ENCODE measurements at places on chromosomes 4 and X.

DNA sequence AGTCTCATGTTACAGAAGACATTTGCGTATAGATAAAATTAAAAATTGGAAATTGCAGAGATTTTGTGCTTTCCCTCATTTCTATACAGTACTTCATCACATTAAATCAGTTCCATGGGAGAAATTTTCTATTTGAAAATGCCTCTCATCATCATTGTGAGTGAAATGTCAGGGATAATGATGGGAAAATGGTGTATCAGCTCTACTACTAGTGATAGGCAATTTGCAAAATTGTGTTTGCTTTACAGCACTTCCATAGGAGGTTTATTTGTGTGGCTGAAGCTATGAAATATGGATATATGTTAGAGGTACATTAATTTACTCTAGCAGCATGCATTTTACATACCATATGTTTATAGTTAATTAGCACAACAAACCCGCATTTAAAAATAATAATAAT, 21.0 kb upstream of the ANAPC4 start:
- no peak for DNase-seq

GRCh38 chr4:185722029-185722316, 90.0 kb downstream of the SORBS2 start:
- no peak for DNase-seq

GRCh38 chr4:52868133-52868532, 6.0 kb downstream of the RASL11B start:
- no peak for DNase-seq

- no peak for DNase-seq
Observed at GRCh38 chr4:153916273-153916755, 127.4 kb upstream of the SFRP2 start.

- no peak for DNase-seq
Observed at GRCh38 chrX:132776486-132777210, 181.8 kb downstream of the HS6ST2 start.

- DNase-seq: no peak
Observed at GRCh38 chr4:170599894-170600293, 510.1 kb upstream of the AADAT start.
